ENCODE measurements at places on chromosomes 12 and 14. TPM values are rescaled to one million over a fixed set of nuclear protein-coding genes. Genes with fewer than 3 reads are reported as not detected.

- DNase-seq, result peak; percentile 66
- no peak overlapping the region for H3K4me3 ChIP-seq
- peaks cover 49% of the 10 kb centered on the region for H3K4me1 ChIP-seq
- H3K27me3 ChIP-seq, result no peaks in the 10 kb centered on the region
Measured at GRCh38 chr14:68951035-68951797, 27.9 kb downstream of the ACTN1 start.

DNA sequence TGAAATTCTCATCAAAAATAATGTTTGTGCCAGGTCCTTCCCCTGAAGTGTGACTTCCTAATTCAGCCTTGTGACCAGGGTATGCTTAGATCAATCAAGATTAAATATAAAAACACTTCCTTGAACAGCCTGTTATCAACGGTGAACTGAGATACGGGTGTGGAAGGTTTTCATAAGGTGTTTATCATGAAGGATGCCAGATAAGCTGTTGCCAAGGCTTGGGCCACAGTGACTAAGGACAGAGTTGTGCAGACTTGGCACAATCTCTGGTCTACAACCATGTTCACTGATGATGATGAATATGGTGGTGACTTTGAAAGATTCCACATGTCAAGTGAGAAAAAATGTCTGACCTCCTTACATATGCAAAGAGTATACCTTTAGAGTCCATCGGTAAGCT is 51.3 kb upstream of the LIN7A start:
- no peak for DNase-seq
- H3K4me3 ChIP-seq, result no peak overlapping the region
- H3K27ac ChIP-seq, result no peak overlapping the region
- H3K4me1 ChIP-seq, result no peaks in the 10 kb centered on the region

- H3K27ac ChIP-seq, result no peak overlapping the region
- H3K4me3 ChIP-seq, result no peak overlapping the region
- H3K36me3 ChIP-seq, result 0 out of 2 replicates have a peak, but pooled peaks cover 2% of the 10 kb centered on the region
Measured at GRCh38 chr12:26658991-26659390, 174.0 kb downstream of the ITPR2 start.

GRCh38 chr12:77133566-77133965 is 68.2 kb upstream of the E2F7 start:
- no peak overlapping the region for H3K27ac ChIP-seq
- H3K4me1 ChIP-seq, result peaks cover 4% of the 10 kb centered on the region
- H3K36me3 ChIP-seq, result no peaks in the 10 kb centered on the region
- DNase-seq, result peak; percentile 71
- no peak overlapping the region for H3K4me3 ChIP-seq

- H3K27me3 ChIP-seq, result no peaks in the 10 kb centered on the region
- peaks cover 30% of the 10 kb centered on the region for H3K4me1 ChIP-seq
- no peak overlapping the region for H3K4me3 ChIP-seq
- peak; percentile 85 for DNase-seq
Measured at GRCh38 chr14:105151838-105152793, 16.5 kb downstream of the JAG2 start.

- DNase-seq, result no peak
- no peak overlapping the region for H3K4me3 ChIP-seq
- no peaks in the 10 kb centered on the region for H3K36me3 ChIP-seq
- peaks cover 45% of the 10 kb centered on the region for H3K4me1 ChIP-seq
Measured at GRCh38 chr14:52363041-52363704, 49.1 kb downstream of the PTGER2 start.

- DNase-seq, result peak; percentile 40
- H3K27ac ChIP-seq, result no peak overlapping the region
- no peaks in the 10 kb centered on the region for H3K27me3 ChIP-seq
- no peaks in the 10 kb centered on the region for H3K4me1 ChIP-seq
Measured at GRCh38 chr12:110067531-110067930, 19.2 kb upstream of the C12orf76 start.

GRCh38 chr12:4273273-4273651 is 300 bp upstream of the CCND2 start:
- H3K4me3 ChIP-seq, result peak overlapping the region; percentile 93
- H3K36me3 ChIP-seq, result peaks cover 43% of the 10 kb centered on the region
- DNase-seq, result no peak
- H3K4me1 ChIP-seq, result peaks cover 12% of the 10 kb centered on the region
- H3K27me3 ChIP-seq, result no peaks in the 10 kb centered on the region

DNA sequence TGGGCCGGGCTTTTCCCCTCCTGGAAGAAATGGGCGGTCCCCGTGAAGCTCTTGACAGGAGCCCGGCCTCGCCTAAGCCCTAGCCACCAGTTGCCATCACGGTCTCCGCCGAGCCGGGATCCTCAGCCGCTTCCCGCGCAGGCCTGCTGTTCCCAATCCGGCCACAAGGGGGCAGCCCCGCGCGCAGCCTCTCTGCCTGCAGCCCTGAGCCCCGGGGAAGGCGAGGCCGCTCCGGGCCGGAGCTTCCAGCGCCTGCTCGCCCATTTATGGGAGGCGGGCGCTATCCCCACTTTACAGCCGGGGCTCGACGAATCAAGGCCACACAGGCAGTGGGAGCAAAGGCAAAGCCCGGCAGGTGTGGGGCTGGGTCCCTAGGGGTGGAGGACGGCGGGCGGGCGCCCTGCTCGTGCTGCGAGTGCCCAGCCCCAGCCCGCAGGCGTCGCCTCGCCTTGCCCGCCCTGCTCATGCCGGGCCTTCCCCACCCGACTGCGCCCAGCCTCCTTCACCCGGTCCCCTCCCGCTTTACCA is 61.5 kb downstream of the LGMN start:
- H3K36me3 ChIP-seq, result no peaks in the 10 kb centered on the region
- H3K27ac ChIP-seq, result no peak overlapping the region
- H3K4me3 ChIP-seq, result no peak overlapping the region
- DNase-seq, result peak; percentile 51
- H3K27me3 ChIP-seq, result no peaks in the 10 kb centered on the region
- no peaks in the 10 kb centered on the region for H3K4me1 ChIP-seq

GRCh38 chr14:89807892-89808291 is 146.6 kb downstream of the EFCAB11 start:
- no peaks in the 10 kb centered on the region for H3K4me1 ChIP-seq
- no peak overlapping the region for H3K27ac ChIP-seq
- H3K36me3 ChIP-seq, result no peaks in the 10 kb centered on the region
- DNase-seq, result no peak
- no peaks in the 10 kb centered on the region for H3K27me3 ChIP-seq

- no peaks in the 10 kb centered on the region for H3K36me3 ChIP-seq
- H3K4me3 ChIP-seq, result no peak overlapping the region
- peak overlapping the region; percentile 22 for H3K27ac ChIP-seq
- H3K4me1 ChIP-seq, result peaks cover 19% of the 10 kb centered on the region
Measured at GRCh38 chr12:10395390-10395998, 5.7 kb upstream of the KLRK1 start.

DNA sequence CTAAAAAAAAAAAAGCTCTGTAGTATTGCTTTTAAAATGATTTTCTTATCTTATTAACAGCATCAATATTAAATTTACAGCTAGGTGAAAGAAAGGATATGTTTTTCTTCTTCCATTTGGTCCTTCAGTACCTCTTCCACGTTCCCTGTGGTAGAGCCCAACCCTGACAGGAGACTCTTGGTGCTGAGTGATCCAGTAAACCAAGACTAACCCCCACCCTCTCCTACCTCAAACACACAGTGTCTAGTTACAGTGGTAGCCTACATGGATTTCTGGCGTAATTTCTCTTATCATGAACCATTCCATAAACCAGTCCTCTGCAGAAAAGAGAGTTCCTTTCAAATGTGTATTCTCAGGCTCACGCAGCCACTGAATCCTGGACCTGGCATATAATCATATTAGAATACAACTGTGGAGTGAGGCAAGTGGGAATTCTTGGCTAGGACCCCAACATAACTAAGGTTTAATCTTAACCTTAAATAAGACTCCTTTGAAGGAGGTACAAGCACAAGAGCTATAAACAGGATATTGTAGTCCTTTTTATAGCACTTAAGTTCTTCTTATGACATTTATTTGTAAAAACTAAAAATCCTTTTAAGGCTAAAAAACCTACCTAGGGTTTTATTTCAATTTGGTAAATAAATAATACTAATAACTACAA is 27.1 kb downstream of the TXNRD1 start:
- H3K27me3 ChIP-seq, result no peaks in the 10 kb centered on the region
- no peak for DNase-seq
- no peaks in the 10 kb centered on the region for H3K36me3 ChIP-seq
- H3K4me1 ChIP-seq, result no peaks in the 10 kb centered on the region

DNA sequence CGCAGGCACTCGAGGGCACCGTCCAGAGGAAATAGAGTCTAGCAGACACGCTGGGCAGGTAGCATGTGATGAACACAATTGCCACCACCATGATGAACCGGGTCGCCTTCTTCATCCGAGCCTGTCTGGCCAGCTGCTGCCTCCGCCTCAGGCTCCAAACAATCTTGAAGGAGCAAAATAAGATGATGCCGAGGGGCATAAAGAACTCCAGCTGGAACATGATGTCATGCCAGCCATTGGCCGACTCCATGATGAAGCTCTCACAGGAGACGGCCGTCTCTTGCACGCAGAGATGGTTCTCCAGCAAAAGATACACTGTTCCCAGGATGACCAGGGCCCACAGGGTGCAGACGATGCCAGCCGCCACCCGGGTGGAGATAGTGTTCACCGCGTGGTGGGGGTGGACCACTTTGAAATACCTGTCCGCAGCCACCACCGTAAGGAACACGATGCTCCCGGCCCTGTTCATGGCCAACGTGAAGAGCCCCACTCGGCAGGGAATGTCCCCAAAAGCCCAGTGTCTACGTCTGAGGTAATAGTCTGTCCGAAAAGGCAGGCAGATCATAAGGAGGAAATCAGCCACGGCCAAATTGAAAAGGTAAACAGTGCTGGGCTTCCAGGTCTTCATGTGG is 945 bp downstream of the HCAR1 start:
- DNase-seq, result no peak
- H3K4me1 ChIP-seq, result no peaks in the 10 kb centered on the region
- H3K27ac ChIP-seq, result no peak overlapping the region
- H3K36me3 ChIP-seq, result no peaks in the 10 kb centered on the region

DNA sequence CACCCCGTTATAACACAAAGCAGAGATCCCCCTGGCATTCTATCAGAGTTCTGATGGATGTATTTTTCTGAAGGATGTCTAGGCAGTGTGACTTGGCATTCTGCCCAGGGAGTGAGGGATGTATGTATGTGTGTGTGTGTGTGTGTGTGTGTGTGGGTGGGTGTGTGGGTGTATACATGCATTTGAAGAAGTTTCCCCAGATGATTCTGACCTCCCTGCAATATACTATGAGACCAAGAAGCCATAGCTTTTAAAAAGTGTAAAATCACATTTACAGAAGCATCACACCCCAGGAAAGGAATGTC is 59.7 kb upstream of the NAP1L1 start:
- no peak overlapping the region for H3K4me3 ChIP-seq
- H3K36me3 ChIP-seq, result no peaks in the 10 kb centered on the region
- H3K27me3 ChIP-seq, result no peaks in the 10 kb centered on the region
- H3K27ac ChIP-seq, result no peak overlapping the region

- no peaks in the 10 kb centered on the region for H3K27me3 ChIP-seq
- no peak overlapping the region for H3K4me3 ChIP-seq
- no peaks in the 10 kb centered on the region for H3K36me3 ChIP-seq
- no peak overlapping the region for H3K27ac ChIP-seq
- DNase-seq, result no peak
Measured at GRCh38 chr12:73906757-73907156, 630.9 kb upstream of the ATXN7L3B start.

DNA sequence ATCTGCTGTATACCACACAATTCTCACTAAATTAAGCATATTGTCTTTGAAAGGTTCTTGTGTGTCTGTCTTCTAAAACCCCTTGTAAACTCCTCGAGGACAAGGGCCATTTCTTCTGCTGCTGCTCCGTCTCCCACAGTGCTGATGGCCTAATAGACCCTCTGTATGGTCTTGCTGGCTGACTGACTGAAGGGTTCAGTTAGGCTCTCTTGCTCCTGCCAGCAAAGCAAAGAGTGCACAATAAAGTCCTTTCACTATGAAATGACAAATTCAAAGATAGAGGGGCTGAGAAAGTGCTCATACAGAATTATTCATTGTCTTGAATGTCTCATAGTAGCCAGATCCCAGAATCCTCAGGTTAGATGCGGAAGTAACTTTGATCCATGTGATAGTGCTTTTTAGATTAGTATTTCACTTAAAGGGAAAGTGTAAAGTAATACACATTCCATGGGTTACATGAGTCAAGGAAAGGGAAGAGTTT is 14.2 kb upstream of the RIOX1 start:
- no peak overlapping the region for H3K27ac ChIP-seq
- no peaks in the 10 kb centered on the region for H3K27me3 ChIP-seq
- H3K36me3 ChIP-seq, result no peaks in the 10 kb centered on the region
- no peaks in the 10 kb centered on the region for H3K4me1 ChIP-seq
- no peak overlapping the region for H3K4me3 ChIP-seq

- no peaks in the 10 kb centered on the region for H3K27me3 ChIP-seq
- no peak for DNase-seq
- no peak overlapping the region for H3K4me3 ChIP-seq
Measured at GRCh38 chr12:77274926-77275325, 209.6 kb upstream of the E2F7 start.

DNA sequence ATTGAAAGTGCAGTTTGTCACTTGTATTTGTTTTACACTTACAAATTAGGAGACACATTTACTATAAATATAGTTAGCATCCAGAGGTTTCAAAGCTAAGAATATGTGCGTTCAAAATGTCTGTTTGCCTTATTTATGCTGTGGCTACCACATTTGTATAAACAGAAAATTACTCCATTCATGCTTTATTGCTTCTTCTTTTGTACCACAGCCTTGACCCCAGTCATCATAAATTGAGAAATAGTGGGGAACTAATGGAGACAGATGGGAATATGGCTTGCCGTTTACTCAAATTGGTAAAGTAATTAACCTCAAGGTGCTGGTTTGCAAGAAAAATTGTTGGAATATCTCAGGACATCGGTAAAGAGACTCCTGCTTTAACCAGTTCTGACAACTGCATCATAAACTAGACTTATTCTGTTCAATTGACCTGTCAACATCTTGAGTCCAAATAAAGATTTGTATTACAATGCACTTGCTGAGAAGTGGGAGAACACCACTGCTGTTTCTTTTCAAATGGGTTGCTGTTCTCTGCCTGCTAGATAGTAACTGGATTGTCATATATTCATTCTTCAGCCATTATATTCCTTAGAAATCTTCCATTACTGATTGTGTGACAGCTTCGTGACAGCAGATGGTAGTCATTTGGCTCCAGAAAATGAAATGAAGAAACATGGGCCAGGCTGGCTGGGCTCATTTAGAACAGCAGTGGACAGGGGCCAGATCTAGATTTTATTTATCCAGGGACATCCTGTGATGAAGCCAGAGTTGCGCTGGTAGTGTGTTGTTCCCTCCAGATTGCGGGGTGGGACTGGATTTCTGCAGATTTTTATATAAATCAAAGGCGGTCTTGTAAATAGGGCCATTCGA is 354.4 kb downstream of the EGLN3 start:
- no peak overlapping the region for H3K27ac ChIP-seq
- H3K27me3 ChIP-seq, result no peaks in the 10 kb centered on the region
- no peak overlapping the region for H3K4me3 ChIP-seq
- H3K4me1 ChIP-seq, result no peaks in the 10 kb centered on the region

GRCh38 chr12:102010265-102010994 is 51.4 kb downstream of the WASHC3 start:
- H3K27me3 ChIP-seq, result no peaks in the 10 kb centered on the region
- H3K4me3 ChIP-seq, result no peak overlapping the region
- no peaks in the 10 kb centered on the region for H3K4me1 ChIP-seq
- no peak for DNase-seq
- H3K36me3 ChIP-seq, result no peaks in the 10 kb centered on the region

GRCh38 chr12:72315858-72316257 is 43.7 kb downstream of the TRHDE start:
- no peaks in the 10 kb centered on the region for H3K36me3 ChIP-seq
- H3K27me3 ChIP-seq, result no peaks in the 10 kb centered on the region
- no peaks in the 10 kb centered on the region for H3K4me1 ChIP-seq

Gene ADAMTS20
- total RNA-seq, result 0.03 TPM

Gene AKAP6
- 11.4 TPM for total RNA-seq

Gene PLEKHA5
- total RNA-seq, result 19.3 TPM

Gene NCOR2
- total RNA-seq, result 48.5 TPM

Gene OTOGL
- 0.10 TPM for total RNA-seq

Gene RND1
- 0.43 TPM for total RNA-seq

Measured in SJCRH30 (cell line).